MV-4-11 (cell line): ENCODE measurements at places on chromosomes 1 and 21.

GRCh38 chr1:62722796-62723195 is 34.6 kb upstream of the DOCK7 start:
- peak; percentile 82 for DNase-seq

DNA sequence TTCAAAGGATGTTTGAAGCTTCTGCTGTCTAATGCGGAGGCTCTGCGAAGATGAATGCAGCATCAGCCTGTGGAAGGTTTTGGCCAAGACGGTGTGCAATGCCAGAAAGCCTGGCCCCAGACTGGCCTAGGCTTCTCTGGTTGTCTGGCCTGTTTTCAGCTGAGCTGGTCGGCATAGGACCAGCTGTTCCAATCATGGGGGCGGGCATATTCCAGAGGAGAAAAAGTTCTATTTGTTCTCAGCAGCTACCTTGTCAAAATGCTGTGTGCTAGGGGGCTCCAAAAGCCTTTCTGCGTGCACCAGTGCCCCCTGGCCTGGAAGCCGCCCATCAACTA is 57.6 kb downstream of the TGFB2 start:
- DNase-seq, result no peak

DNA sequence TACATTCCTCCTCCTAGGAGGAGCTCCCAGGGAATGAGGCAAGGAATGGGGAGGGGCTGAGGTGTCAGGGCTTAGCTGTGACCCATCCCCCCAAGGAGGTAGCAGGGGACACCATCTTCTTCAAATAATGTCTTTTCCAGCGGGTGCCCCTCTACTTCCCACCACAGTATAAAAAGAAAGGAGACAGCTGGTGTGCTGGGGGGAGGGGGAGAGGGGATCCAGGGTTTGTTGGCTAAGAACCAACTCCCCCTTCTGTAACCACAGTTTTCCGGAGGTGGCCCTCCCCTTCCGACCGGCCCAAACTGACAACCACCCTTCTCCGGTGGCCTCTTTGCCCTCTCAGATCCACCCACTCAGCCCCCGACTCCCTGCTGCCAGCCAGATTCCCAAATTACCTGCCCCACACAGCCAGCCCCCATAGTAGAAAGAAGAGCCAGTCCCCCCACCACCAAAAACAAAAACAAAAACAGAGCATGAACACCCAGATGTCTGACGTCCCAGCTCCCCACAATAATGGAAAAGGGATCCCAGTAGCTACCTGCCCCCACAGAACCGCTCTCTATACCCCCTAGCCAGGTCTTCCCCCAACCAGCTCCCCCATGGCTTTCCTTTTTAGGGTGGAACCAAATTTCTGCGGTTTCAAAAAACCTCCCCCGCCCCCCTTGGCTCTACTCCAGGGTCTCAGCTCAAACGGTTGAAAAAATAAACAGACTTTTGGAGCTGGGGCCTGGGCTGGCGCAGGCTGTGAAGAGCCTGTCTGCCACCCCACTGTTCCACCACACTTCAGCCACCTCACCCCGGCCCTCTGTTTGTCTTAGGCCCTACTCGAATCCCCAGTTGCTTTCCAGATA is 2.1 kb downstream of the ARHGEF2 start:
- DNase-seq, result peak; percentile 81

DNA sequence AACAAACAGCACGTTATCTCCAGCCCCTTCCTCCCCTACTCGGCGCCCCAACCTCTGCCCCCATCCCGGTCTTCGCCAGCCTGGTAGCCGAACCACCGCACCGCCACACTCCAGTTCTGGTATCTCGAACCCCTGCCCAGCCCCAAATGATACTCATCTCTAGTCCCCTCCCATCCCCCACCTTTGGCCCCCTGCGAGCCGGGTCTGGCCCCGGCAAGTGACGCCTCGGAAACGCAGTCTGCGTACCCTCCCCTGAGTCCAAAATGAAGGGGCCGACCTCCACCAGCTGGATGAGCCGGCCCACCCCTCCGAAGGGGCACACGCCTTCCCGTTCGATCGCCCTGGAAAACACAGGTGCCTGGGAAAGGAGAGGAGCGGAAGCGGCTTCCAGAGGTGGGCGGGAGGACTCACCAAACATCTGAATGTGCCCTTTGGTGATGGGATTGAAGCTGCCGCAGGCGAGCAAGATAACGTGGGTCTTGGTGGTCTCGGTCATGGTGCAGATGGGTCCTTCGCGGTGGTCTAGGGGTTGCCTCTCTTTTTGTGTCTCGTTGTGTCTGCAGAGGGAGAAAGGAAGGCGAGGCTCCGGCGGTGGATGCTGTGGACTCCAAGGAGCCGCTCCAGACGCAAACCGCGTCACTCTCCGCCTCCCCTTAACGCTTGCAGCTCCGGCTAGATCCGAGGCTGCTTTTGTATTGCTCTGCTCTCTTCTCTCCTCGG is at the start of gene NMNAT2:
Gene NMNAT2 (minus strand): TSS at position 609 of the 720 bp plus-strand sequence. CDS start 113 bp downstream, at position 496.
- no peak for DNase-seq

- no peak for DNase-seq
Observed at GRCh38 chr1:75811211-75811981, 14.7 kb downstream of the MSH4 start.

DNA sequence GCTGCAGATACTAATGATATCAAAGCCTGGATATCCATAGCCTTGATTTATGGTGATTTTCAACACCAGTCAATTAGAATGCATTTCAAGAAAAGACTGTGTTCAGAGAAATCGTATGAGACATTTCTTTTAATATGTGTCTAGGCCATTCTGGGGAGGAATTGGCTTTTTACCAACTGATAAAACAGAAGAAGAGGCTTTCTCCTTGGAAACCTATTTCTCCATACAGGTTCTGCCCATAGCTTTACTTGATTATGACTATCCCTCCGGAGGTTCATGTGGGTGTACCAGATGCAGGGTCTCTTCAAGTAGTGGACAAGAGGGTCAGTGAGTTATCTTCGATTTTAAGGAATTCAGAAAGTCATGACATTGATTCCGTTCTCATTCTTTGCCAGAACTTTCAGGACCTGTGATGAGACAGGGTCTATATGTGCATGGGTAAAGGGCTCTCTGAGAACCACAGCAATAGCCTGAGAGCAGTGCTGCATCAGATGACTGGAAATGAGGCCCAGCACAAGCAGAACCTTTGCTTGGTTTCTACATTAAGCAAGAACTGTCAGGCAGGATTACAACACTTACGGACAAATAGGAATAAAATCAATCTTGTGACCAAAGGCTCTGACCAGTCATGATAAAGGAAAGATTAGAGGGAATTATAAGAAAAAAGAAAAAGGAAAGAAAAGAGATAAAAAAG is 263.7 kb upstream of the SGIP1 start:
- peak; percentile 70 for DNase-seq

DNA sequence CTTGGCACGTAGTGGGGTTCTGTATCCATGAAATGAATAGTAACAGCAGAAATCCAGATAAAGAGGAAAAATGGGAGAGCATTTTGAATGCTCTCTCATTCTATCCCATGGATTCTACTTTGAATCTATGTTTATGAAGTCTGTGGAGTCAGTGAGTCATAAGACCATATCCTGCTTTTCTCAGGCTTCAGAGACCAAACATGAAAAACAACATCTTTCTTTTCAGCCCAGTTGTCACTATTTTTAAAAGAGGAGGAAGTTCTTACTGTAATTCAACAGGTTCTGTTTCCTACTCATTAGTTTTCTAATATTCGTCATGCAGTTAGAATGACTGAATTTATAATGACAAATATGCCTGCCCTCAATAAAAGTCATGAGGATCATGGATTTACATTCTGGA is 39.4 kb upstream of the CD55 start:
- DNase-seq, result no peak

GRCh38 chr1:236913371-236914037 is 90.7 kb downstream of the MT1HL1 start:
- DNase-seq, result no peak

GRCh38 chr1:53366901-53367502 is 39.1 kb upstream of the LRP8 start:
- no peak for DNase-seq

DNA sequence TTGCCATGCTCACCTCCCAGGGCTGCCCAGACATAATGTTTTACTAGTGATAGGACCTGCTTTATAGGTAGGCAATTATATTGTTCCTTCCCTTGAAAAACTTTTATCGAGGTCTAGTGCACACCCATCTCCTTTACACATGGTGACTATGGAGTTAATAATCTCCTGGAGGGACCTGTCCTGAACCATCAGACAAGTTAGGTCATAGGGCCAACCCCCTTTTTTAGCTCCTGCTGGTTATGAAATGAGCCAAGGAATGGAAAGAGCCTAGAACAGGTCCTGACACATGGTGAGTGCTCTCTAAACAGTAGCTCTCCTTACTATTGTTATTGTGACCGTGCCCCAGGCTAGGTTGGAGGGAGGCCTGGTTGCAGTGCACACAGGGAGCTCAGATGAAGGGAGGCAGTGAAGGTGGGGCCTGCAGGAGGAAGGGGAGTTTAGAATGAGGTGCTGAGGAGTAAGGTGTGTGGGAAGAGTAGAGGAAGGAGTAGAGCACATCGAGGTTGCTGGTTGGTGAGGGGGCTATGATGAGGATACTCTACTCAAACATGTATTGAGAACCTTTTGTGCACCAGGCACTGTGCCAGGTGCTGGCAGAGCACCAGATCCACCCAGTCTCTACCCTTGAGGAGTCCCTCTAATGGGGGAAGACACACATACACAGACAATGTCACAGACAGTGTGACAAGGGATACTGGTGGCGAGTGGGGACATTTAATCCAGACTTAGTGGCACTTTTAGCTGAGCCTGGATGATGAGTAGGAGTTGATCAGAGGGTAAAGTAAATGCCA is 14.1 kb upstream of the LMNA start:
- DNase-seq, result no peak

- no peak for DNase-seq
Observed at GRCh38 chr1:232226197-232226712, 403.7 kb downstream of the SIPA1L2 start.

DNA sequence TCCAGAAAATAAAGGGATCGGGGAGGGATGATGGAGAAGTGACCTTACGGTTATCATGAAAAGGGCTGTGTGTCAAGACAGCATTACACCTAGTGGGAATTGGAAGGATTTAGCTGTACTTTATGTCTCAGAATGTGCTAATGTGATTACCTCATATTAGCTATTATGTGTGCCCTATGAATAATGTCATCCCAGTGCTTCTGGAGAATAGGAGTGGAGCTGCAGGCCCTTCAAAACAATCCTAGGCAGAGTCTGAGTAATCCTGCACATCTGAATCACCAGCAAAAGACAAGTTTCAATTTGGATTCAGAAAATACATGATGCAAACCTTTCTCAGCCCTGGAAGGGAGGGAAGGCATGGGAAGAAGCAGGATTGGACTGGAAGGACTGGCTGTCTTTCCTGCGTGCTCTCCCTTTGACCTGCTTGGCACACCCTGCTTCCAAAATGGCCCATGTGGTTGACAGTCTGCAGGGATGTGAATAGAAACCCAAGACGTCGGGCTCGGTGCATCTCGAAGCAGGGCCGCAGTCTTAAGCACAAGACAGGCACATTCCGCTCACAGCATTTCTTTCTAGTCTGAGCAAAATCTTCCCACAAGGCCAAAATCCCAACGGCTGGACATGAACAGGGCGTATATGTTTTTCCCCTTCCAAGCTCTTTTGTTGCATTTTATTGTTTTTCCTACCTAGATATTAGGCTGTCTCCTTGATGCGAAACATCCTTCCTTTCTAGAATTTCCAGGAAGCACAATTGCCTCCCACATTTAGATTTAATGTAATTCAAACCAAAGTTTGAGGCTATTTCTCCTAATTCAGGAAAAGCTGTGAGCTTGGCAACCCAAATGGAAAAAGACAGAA is 54.3 kb upstream of the TARBP1 start:
- no peak for DNase-seq

DNA sequence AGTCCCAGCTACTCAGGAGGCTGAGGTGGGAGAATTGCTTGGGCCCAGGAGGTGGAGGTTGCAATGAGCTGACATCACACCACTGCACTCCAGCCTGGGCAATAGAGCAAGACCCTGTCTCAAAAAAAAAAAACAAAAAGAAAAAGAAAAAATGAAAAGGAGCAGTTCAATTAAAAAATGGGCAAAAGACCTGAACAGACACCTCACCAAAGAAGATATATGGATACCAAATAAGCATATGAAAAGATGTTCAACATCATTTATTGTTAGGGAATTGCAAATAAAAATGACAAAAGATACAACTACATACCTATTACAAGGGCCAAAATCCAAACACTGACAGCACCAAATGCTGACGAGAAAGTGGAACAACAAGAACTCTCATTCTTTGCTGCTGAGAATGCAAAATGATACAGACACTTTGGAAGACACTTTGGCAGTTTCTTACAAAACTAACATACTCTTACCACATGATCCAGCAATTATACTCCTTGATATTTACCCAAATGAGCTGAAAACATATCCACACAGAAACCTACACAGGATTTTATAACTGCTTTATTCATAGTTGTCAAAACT is 28.7 kb upstream of the ATP5PO start:
- no peak for DNase-seq

DNA sequence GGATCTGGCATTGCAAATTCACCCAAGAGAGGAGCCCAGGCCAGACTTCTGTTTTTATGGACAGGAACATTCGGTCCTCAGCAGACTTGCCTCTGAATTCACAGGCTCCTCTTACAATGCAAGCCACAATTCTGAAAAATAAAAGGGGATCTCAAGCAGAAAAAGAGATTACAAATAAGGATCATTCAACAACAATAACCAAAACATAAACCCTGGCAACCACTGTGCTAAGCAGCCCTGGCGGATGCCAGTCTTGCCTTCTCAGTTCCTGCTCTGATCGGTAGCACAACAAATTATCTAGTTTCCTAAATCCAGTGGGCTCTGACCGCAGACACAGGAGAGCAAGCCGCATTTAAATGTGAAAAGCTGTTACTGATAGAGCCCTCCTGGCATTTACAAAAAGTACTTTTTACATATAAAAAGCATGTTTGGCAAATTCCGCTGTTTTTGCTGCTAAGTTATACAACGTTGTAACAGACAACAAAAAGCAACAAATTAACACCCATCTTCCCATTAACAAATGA is 123.4 kb upstream of the FOXD3 start:
- no peak for DNase-seq

- DNase-seq, result peak; percentile 26
Observed at GRCh38 chr1:116168277-116169032, 57.3 kb downstream of the MAB21L3 start.

DNA sequence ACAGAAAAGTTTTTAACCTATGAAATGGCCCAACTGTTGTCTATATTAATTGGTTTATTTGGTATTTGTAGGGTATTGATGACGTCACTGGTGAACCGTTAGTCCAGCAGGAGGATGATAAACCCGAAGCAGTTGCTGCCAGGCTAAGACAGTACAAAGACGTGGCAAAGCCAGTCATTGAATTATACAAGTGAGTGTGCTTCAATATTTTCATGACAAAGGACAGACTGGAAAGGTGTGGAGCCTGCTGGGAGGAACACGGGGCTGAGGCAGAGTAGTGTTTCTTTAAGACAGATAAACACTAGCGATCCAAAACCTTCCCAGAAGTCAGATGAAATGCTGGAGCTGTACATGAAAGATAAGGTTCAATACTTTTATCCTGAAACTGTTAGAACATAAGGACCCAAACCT is 76.7 kb downstream of the AK4 start:
- DNase-seq, result no peak
